ENCODE measurements at places on chromosomes 7 and 10. TPM values are rescaled to one million over a fixed set of nuclear protein-coding genes. Genes with fewer than 3 reads are reported as not detected.

Gene ZNF775
- 23.0 TPM for polyA plus RNA-seq

Gene PMPCB
- 48.6 TPM for polyA plus RNA-seq

Gene ZEB1
- polyA plus RNA-seq, result 9.6 TPM

Gene PRRT4
- polyA plus RNA-seq, result 0.49 TPM

Gene CYP3A5
- not detected for polyA plus RNA-seq

Gene SLC26A4
- not detected for polyA plus RNA-seq

Gene LRRC18
- polyA plus RNA-seq, result not detected

Gene PRKG1
- polyA plus RNA-seq, result 0.31 TPM

Gene GPR26
- 0.59 TPM for polyA plus RNA-seq

Gene CHCHD3
- 96.1 TPM for polyA plus RNA-seq

Gene STAMBPL1
- 0.87 TPM for polyA plus RNA-seq

All from brain (organoid and tissue), 16 donors.